ENCODE measurements at places on chromosomes 16 and 17. TPM values are rescaled to one million over a fixed set of nuclear protein-coding genes. Genes with fewer than 3 reads are reported as not detected.
A peak's percentile ranks its signal among the peaks of the same experiment; 100 is the strongest.

- no peak for DNase-seq
Observed at GRCh38 chr16:27650073-27650701, 100.2 kb downstream of the KATNIP start.

- no peak for DNase-seq
Observed at GRCh38 chr16:51072591-51072990, 78.5 kb downstream of the SALL1 start.

DNA sequence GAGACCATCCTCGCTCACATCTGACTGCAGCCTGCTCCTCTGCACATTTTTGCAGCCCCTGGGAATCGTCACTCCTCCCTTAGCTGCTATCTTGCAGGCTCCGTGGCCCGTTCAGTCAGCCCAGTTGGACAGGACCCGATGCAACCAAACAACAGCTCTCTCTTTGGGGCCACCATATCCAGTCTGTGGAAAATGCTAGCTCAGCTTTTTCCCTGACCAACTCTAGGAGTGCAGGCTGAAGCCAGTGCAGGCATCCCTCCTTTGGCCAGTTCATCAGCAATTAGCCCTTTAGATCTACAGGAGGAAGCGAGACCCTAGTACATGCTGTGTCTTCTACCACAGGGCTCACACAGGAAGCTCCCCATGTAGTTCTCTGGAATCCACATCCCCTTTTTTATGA lies 182.1 kb downstream of the HS3ST3A1 start:
- DNase-seq: no peak

DNA sequence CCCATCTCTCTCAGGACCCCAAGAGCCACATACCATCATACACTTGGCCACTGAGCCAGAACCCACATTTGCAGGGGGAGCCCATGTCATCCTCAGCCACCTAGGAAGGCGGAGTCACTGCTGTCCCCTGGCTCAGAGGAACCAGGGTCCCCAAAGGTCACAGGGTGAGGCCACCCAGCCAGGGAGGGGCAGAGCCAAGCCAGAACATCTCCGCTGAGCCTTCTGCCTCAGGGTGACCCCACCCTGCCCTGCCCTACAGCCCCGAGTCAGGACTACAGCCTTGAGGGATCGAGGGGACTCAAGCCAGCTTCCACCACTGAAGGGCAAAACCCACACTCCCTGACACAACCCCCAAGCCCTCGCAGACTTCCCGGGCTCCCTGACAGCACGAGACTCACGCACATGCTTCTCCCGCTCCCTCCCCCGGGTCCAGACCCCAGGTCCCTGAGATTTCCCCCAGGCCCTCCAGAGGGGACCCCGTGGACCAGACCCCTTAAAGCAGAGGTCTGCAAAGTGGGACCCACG lies 17.4 kb downstream of the PIEZO1 start:
- no peak for DNase-seq

DNA sequence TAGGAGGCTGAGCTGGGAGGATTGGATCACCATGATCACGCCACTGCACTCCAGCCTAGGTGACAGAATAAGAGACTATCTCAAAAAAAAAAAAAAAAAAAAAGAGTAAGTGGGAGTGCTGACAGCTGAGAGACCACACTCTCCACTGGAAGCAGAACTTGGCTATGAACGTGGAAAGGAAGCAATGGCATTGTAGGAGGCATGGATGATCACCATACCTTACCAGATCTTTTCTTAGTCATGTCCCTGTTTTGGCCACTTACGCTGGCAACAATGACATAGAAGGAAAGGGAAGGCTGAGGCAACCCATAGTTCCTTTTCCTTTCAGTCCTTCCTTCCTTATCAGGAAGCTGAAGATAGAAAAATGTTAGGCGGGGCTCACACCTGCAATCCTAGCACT lies 3.7 kb upstream of the ATP1B2 start:
- DNase-seq: no peak

GRCh38 chr16:80931801-80932707 lies 74.6 kb downstream of the CMC2 start:
- DNase-seq: peak; percentile 25

GRCh38 chr17:78708510-78708973 lies 73.5 kb downstream of the CYTH1 start:
- peak; percentile 76 for DNase-seq

- DNase-seq: no peak
Observed at GRCh38 chr16:24996301-24996700, 18.9 kb downstream of the ARHGAP17 start.

DNA sequence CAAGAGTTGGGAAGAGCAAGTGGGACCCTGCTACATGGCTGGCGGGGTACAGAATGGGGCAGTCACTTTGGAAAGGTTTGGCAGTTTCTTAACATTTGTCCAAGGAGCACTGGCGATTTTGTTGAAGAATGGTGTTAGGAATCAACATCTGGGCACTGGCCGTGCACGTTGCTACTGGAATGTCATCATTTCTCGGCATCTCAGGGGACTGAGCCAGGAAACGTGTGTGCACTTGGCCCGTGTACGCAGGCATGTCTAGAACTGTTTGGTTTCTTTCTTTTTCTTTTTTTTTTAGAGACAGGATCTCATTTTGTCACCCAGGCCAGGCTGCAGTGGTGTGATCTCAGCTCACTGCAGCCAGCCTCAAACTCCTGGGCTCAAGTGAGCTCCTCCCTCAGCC lies 17.3 kb upstream of the FOXK2 start:
- DNase-seq: no peak

DNA sequence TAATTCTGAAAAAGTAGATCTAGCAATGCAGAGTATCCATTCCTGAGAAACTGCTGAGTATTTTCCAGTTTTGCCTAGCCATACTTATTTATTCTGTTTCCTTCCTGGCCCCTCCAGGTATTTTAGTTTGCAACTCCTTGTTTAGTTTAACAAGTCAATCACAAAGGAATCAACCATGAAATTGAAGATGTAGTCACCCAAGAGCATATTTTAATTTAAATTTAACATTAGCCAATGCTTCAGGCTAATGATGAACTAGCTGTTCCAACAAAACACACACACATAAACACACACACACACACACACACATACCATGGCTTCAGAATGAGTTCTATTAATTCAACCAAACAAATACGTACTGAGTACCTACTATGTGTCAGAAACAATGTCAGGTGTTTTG lies 332.8 kb upstream of the ERCC4 start:
- DNase-seq: no peak

- DNase-seq: no peak
Observed at GRCh38 chr16:85916141-85916890, 17.4 kb downstream of the IRF8 start.

DNA sequence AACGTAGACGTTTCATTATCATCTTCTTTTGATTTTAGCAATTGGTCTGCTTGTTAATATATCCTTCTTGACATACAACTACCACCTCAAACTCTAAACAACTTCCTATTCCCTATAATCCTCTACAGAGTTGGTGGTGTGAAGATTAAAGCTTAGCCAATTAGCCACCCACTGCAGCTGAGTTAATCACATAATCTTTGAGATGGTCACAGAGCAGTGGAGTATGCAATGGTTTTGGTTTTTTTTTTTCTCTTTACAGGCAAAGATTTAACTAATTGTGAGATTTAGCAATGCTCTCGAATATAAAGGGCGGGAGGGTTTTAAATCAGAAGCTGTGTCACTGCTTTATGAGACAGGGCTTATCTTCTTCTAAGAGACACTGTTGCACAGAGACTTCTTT lies 37.0 kb downstream of the STX8 start:
- no peak for DNase-seq

GRCh38 chr17:19331543-19332245 lies 30.8 kb downstream of the B9D1 start:
- DNase-seq: peak; percentile 5

DNA sequence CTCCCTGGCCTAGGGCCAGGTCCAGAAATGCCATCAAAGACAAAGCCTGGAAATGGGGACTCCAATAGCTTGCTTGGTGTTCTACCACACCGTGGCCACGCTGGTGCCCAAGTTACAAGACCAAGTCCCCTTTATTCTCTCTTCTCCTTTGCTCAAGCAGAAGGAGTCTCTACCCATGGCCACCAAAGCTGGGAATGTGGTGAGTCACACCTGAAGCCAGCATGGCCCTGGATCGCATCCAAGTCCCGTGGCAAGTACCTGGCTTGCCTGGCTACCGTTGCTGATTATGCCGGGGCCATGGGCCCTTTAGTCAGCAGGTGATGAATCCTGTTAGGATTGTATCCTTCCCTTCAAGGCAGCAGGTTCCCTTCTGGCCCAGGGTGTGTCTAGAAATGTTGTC lies 260.0 kb downstream of the HAPSTR1 start:
- no peak for DNase-seq

- no peak for DNase-seq
Observed at GRCh38 chr17:79746889-79747507, 16.3 kb downstream of the ENPP7 start.

DNA sequence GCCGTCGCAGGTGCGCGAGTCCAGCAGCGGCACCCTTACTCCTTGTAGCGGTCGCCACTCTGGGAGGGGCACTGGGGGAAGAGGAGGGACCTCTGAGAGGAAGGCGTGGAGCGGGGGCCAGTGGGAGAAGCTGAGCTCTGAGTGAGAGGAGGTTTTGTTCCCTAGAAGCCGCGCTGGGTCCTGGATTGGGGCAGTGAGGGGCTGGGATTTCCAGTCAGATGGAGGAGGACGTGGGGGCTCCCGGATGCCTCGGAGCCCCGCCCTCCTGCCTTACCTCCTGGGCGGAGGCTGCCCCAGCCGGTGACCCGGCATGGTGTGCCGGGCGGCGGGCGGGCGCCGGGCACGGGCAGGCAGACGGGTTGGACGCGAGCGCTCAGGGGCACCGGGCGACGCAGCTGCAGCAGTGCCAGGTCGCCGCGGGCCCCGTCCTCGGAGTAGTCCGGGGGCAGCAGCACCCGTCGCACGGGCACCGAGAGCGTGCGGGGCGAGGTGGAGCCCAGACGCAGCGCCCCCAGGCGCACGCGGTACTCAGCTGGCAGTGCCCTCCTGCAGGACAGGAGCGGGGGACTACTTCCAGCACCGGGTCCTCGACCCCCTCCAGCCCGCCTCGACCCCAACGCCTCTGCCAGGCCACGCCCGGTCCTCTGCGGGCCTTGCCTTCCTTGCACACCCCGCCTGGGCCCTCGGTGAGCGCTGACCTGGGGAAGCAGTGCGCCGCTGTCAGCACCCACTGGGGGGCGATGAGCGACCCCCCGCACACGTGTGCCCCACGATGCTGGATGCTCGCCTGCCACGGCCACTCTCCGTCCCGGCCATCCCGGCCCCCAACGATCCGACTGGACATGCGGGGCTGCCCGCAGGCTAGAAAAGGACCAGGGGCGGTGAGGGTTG lies 2.0 kb downstream of the PRSS33 start:
- DNase-seq: peak; percentile 44

DNA sequence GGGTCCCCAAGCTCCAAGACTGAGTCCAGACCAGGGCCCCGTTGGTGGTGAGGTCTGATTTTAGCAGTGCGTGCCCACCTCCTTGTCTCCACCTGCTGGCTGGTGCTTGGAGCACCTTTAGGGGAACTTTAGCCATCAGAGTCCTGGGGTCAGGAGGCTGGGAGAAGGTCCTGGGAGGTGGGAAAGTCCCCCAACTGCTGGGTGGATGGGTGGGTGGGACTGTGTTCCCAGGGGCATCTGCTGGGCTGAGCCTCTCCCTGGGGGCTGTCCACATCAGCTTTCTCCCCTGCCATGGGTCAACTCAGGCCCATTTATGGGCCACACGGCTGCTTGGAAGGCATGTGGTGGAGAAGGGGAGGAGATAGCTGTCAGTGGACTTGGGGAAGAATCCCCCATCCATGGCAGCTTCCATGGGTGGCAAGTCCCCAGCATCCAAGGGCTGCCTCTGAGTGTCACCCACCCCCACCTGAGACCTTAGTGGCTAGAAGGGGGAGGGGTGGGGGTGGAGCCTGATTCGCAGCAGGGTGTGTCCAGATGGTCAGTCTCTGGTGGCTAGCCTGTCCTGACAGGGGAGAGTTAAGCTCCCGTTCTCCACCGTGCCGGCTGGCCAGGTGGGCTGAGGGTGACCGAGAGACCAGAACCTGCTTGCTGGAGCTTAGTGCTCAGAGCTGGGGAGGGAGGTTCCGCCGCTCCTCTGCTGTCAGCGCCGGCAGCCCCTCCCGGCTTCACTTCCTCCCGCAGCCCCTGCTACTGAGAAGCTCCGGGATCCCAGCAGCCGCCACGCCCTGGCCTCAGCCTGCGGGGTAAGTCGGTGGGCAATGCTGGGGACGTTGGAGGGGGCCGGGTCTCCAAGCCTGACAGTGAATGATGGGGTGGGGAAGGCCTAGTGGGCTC lies at the start of gene TRPV2:
TSS of gene TRPV2 (plus strand) at position 541 of the 894 bp plus-strand sequence. CDS start 2,098 bp downstream, outside the sequence.
- peak; percentile 72 for DNase-seq

GRCh38 chr16:19223235-19224170 lies 55.5 kb downstream of the SYT17 start:
- peak; percentile 66 for DNase-seq

- no peak for DNase-seq
Observed at GRCh38 chr16:86065711-86066110, 166.7 kb downstream of the IRF8 start.

- DNase-seq: no peak
Observed at GRCh38 chr17:83123896-83124801, 44.7 kb downstream of the METRNL start.

NECAB2 gene
- total RNA-seq: not detected

EFCAB13 gene
- 4.6 TPM for total RNA-seq

OTOA gene
- total RNA-seq: not detected

CD300E gene
- total RNA-seq: not detected

CNGB1 gene
- not detected for total RNA-seq

SLC16A13 gene
- total RNA-seq: 10.7 TPM

B4GALNT2 gene
- not detected for total RNA-seq

REXO5 gene
- 25.7 TPM for total RNA-seq

CDC42EP4 gene
- total RNA-seq: 1.6 TPM

HIRIP3 gene
- 40.6 TPM for total RNA-seq

KRTAP17-1 gene
- total RNA-seq: not detected

C16orf96 gene
- 0.07 TPM for total RNA-seq
